Stimulated activated CD4-positive, alpha-beta T cell treated with anti-CD3 and anti-CD28 coated beads, Interleukin-15, amount 100 ng/mL, for 48 hours (primary cell): ENCODE measurements at places on chromosomes 7 and 10.

- no peak for DNase-seq
Observed at GRCh38 chr7:99229234-99229633, 21.3 kb upstream of the KPNA7 start.

- DNase-seq = no peak
Observed at GRCh38 chr7:82624337-82624736, 180.8 kb upstream of the CACNA2D1 start.

GRCh38 chr7:45938626-45939302 is 17.7 kb upstream of the IGFBP3 start:
- DNase-seq = no peak

GRCh38 chr7:12653518-12653917 is 33.9 kb upstream of the ARL4A start:
- DNase-seq = no peak

DNA sequence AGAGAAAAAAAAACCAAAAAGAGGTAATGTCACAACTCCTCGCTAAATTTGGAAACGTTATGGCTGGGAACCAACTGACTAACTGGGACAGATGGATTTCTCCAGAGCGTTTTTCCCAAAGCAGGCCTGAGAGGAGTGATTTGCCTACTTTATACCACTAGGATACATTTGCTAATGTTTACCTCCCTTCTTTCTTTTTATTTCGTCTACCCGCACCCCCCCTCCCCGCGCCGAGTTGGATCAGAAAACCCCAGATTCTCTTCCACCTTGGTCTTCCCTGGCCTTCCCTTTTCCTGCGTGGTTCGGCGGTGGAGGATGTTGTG is 7.2 kb downstream of the CPA2 start:
- no peak for DNase-seq

GRCh38 chr7:129098409-129099084 is 43.6 kb upstream of the TNPO3 start:
- DNase-seq = no peak

DNA sequence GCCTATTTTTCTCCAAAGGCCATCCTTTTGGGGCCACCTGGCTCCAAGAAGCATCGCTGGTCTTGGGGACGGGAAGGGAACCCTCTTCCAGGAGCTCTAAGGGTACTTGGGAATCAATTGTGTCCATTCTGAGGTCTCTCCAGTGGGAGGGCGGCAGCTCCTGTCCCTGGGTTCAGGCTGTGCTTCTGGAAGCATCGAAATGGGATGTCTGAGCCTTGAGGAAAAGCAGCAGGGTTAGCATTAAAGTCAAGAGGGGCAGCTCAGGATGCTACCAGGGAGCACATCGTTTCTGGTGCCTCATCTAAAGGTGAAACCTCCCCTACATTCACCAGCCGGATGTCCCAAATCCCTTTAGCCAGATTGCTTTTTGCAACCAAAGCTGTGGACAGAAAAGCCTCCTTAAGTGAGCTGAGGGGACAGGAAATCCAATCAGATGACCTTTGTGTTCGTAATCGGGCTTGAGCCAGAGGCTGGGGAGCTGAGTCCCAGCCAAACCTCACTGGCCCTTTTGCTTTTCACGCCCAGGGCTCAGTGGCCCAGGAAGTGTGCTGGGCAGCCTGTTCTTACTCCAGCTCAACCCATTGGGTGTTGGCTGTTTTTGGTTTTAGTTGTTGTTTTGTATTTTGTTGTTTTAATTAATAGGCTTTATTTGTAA is 88.8 kb upstream of the ANLN start:
- no peak for DNase-seq

DNA sequence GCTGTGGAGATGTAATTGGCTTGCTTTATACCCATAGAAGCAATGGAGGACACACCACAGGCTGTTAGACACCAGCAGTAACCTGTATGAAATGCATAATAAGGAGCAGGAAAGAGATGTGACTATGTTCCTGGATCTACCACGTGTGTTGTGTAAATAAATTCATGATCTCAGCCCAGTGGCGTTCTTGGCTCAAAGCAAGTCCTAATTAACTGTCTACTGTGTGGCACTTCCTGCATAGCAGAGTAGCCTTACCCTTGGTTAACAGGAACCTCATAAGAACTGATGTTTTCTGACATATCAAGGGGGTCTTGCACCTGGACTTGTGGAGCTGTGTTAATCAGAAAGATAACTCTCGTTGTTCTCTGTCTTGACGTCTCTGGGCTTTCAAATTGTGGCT is 25.7 kb upstream of the FAM180A start:
- no peak for DNase-seq

- DNase-seq = no peak
Observed at GRCh38 chr10:71217266-71218045, 5.1 kb downstream of the UNC5B start.

- DNase-seq = no peak
Observed at GRCh38 chr10:117594722-117595121, 52.2 kb downstream of the EMX2 start.

GRCh38 chr7:150866932-150867564 is 14.7 kb downstream of the AOC1 start:
- DNase-seq = no peak
